ENCODE measurements at places on chromosomes 5 and 9.

DNA sequence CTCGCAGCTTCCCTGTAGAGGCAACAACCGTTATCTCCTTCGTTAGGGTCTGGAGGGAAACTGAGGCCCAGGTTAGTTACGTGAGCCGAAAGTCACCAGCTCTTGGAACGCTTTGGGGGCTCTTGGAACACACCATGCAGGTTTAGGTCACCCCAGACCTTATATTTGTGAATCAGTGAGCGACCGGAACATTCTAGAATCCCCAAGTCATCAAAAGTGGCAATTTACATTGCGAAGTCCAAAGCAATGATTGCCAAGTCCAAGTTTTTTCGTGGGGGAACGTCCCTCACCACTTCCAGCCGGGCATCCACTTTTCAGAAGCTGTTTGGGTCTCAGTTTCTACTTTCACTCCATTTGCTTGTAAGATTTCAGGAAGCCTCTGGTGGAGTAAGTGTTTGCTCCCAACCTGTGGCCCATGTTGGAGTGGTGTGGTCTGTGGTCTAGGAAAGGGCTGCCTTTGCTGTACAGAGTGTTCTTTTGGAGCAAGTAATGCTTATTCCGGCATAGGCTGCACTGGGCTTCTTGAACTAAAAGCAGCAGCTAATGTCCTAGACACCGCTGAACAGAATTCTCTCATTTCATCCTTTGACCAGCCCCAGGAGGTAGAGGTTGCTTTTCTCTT lies 32.8 kb upstream of the SPRY4 start:
- no peak for DNase-seq

- no peak for DNase-seq
Observed at GRCh38 chr9:88791105-88791805, 200.0 kb upstream of the S1PR3 start.

DNA sequence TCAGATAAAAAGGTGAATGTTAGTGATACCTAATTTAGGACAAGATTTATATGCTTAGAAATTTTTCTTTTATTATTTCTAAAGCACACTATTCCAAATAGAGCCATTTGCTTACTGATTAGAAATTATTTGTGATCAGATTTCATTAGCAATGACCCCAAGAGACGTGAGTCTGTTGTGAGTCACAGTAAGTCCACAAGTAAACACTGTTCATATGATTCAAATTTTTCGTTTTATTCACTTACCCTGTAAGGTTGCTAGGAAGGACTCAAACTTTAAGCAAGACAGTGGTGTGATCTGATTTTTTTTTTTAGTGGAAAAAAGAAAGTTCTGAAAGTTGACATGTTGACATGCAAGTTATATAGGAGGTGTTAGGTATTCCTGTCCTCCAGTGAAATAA lies 1.2 kb downstream of the CARD6 start:
- no peak for DNase-seq

GRCh38 chr9:1332156-1332555 lies 282.0 kb downstream of the DMRT2 start:
- no peak for DNase-seq

DNA sequence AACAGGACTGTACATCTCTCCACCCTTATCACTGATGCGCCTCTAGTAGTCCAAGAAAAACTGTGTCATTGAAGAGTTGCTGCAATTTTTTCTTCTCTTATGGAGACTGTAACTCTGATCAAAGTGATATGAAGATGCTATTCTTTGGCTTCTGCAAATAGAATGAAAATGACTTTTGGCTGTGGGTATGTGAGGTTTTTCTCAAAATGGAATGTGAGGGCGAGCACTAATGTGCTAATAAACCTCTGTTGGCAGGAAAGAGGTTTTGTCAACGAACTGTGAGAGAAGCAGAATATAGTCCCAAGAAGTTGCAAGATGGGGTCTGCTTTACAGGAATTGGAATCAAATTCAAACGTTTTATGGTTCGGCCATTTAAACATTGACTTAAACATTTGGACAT lies 252.0 kb upstream of the GAS1 start:
- no peak for DNase-seq

- no peak for DNase-seq
Observed at GRCh38 chr5:11383506-11384095, 520.6 kb downstream of the CTNND2 start.

DNA sequence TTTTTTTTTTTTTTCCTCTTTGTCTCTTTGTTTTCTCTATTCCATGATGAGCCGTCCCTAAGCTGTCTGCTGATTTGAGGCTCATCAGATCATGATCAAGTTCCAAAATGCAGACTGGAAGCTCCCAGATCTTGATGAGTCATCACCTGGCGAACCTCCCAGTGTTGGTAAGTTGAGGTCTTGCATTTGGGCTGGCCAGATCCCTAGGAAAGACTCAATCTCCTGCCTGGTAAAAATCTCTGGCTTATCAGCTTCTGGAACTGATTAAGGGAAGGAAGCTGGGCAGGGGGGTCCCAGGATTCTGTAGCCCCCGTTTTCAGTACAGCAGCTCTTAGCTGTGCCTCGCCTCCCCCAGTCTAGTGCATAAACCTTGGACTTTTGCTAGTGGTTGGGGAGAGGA lies 69.0 kb downstream of the TSPAN17 start:
- no peak for DNase-seq

DNA sequence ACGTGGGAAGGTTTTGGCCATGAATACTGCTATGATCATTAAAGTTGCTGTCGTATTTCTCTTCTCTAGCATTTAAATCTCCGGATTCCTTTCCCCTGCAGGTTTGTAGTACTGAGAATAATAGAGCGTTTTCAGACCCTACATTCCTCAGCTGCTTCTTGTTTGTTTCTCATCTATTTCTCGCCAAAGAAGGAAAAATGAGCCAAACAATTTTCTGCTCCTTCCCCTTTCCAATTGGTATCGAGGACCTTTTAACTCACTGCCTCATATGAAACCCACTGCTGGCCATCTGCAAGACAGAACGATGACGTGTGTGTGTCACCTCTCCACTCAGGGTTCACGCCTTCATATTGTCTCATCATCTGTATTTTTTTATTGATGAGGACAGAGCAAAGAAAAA lies 689.4 kb upstream of the WWC1 start:
- DNase-seq, result no peak

- no peak for DNase-seq
Observed at GRCh38 chr9:105158898-105159297, 85.6 kb upstream of the SLC44A1 start.

GRCh38 chr9:117101008-117101407 lies 313.8 kb downstream of the ASTN2 start:
- no peak for DNase-seq

DNA sequence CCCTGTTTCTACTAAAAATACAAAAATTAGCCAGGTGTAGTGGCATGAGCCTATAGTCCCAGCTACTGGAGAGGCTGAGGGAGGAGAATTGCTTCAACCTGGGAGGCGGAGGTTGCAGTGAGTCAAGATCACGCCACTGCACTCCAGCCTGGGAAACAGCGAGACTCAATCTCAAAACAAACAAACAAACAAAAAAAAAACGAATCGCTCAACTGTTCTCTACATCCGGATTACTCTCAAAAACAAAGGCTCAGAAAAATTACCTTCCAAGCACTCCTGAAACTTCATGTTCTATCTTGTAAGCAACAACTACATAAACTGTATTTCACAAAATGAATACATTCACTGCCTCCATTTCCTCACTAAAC lies 14.0 kb downstream of the UBAP2 start:
- DNase-seq, result no peak

DNA sequence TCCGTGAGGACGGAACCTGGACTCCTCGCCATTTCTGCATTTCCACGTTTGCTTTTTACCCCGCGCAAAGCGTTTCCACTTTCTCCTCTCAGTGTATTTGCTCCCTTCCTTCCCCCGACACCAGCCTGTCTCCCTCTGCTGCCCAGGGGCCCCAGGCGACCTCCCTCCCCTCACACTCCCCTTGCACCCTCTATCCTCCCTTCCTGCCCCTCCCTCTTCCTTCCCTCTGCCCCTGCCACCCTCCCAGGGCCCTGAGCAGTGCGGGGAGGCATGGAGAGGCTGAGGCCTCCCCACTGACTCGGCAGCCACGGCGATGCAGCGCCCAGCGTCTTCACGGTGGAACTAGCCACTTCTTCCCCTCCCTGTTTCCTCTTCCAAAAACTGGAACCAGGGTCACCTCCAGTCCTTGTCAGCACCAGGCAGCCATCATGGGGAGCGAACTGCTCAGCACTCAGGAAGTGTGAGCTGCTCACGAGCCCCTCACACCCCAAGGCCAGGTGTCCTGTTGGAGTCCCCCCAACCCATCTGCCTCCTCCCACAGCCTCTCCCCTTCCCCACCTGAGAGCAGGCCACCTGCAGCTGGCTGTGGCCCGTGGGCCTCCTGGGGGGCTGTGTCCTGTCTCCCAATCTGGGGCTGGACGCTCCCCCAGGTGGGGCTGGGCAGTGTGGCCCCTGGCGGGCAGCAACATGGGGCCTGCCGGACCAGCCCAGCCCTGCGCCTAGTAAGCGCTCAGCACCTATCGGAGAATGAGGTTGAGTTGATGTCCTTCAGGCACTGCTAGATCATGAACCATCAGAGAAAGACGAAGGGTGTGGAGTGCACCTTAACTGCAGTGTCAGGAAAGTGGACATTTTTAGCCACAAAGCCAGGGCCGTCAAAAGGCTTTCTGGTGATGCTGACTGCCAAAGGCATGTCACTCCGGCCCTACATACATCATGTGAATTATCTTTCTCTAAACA lies 17.5 kb downstream of the UBE2QL1 start:
- DNase-seq, result no peak

DNA sequence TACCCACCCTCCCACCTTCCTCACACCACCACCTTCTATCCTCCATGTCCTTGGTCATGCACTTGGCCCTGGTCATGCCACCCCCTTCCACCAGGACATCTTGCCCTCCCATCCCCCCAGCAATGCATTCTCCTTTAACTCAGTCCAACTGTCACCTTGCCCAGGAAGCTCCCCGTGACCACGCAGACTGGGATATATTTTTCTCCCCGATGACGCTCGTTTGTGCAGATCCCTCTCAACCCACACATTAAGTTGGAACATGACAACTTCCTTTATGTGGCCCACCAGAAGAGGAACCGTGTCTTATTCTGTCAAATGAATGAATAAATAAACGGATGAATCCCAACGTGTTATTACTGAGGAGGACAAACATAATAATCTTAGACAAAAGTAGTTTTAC lies 82.8 kb upstream of the TAS2R1 start:
- DNase-seq, result no peak

- no peak for DNase-seq
Observed at GRCh38 chr9:28758341-28758740, 1185.1 kb upstream of the C9orf72 start.

DNA sequence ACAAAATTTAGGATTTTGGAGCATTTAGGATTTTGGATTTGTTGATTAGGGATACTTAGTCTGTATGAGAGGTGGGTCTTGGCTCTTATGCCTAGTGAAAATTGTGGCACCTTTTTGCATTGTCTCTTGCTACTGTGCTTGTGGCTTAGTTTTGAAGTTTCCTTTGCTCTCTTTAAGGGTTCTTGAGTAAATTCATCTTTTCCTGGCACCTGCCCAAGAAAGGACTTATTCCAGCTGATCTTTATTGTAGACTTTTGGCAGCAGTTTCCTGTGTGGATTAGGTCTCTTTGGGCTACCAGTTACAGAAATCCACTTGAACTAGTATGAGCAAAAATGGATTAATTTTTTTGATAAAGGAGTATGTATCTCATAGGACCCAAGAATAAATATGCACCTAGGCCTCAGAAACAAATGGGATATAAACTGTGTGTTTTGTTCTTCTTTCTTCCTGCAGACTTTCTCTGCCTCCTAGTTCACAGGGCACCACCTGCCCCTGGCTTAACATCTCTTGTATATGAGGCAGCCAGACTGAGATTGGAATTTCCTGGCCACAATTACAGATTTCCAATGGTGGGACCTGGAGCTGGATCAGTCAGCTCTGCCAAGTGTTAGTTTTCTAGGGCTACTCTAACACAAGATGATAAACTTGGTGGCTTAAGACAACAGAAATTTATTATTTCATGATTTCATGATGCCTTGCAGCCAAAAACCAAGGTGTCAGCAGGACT lies 44.6 kb downstream of the FOCAD start:
- no peak for DNase-seq

GRCh38 chr5:73367650-73368049 lies 80.9 kb downstream of the FOXD1 start:
- no peak for DNase-seq

DNA sequence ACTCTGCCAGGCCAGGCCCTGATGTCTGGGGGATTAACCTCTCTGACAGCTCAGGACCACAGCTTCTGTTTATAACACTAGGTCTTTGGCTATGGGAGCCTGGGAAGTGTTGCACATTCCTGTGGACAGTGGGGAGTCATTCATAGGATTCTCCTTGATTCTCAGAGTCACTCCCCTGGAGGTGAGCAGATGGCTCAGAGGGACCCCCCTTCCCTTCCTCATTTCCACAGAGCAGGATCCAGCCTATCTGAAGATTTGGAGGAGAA lies 60.2 kb downstream of the NRG2 start:
- DNase-seq, result no peak

DNA sequence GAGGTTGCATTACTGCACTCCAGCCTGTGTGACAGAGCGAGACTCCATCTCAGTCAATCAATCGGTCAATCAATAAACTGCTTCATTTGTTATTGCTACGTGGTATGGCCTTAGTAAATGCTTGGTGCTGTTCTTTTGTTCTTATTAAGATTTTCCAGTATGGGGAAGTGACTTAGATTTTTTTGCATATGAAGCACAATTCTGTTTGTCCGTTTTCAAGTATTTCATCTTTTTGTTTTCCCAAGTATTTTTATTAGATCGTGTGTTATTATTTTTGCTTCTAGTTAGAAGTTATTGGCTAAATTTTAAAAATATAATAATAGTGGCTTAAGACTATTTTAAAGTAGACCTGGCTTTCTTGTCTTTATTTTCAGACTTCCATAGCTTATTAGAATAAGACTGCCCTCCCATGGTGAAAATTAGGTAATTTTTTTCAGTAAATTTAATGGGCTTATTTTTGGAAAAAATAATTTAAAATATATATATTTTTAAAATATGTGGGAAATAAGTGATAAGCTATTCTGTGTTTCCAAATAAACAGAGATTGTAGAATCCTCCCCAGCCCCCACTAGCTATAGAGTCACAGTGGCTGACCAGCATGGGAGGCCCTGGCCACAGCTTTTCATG lies 14.7 kb upstream of the OMD start:
- DNase-seq, result no peak

DNA sequence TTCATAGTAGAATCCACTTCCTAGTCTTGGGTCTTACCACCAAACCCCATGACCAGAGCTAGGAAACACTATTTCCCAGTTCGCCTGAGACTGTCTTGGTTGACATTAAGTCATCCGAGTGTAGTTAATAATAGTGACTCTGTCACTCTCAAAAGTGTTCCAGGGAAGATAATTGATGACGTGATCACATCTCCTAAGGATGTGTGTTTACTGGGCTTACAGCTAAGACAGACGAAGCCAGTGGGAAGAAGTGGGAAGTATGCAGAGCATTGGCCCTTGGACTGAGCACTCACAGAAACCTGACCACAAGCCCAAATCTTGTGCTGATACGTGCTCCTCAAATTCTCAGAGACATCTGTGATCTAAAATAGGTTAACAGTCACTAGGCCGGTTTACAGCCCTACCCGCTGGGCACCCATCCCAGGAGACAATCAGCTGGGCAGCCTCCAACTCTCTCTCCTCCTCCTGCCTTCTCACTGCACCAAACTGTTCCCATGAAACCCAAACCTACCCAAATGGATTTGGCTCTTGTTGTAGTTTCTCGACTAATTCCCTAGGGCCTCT lies 316.6 kb downstream of the TLE1 start:
- DNase-seq, result no peak

GRCh38 chr5:171601266-171601881 lies 181.9 kb downstream of the FGF18 start:
- DNase-seq, result no peak

- no peak for DNase-seq
Observed at GRCh38 chr9:110986529-110986928, 51.7 kb downstream of the LPAR1 start.
